ENCODE measurements at places on chromosomes 6 and 20.

DNA sequence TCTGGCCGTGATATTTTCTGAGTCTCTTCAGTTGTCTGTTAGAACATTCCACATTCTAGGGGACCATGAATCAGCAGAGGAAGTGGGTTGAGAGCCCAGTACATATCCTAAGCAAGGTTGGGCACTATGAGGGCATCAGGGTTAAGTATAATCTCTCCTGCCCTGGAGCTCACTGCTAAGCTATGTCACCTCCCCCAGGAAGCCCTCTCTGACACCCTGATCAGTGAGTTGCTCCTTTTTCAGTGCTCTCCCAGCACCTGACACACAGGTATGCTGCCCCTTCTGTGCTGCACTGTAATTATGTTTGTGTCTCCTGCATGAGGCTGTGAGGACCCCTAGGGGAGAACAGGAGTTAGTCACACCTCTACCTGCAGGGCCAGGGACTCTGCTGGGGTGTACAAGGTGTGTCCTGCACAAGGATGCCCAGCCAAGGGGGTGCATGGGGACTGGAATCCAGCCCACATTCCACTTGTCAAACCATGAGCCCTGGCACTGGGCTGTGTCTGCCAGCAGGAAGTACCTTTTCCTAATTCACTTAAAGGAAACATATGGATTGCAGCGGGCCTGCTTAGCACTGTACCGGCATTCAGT, 3.9 kb downstream of the RAB44 start:
- no peak for DNase-seq

DNA sequence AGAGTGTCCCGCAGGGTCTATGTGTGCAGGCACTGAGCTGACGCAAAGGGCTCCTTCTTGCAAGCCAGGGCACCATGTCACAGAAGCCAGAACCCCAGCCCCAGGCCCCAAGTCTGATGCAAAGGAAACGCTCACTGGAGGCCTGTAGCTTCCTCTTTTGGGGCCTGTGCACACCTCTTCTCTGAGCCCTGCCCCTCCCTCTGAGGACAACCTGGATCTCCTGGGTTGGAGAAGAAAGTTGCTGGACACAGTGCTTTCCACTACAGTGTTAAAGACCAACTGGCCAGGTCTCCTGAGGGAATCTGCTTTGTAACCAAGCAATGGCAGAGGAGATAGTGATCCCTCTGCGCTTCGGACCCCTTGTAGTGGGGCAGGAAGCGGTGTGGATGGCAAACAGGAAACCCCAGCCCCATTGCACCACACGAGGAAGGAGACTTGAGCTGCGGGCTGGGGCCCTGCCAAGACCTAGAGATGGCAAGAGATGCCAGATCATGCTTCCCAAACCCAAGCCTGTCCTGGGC, 90.0 kb downstream of the PRND start:
- no peak for DNase-seq

DNA sequence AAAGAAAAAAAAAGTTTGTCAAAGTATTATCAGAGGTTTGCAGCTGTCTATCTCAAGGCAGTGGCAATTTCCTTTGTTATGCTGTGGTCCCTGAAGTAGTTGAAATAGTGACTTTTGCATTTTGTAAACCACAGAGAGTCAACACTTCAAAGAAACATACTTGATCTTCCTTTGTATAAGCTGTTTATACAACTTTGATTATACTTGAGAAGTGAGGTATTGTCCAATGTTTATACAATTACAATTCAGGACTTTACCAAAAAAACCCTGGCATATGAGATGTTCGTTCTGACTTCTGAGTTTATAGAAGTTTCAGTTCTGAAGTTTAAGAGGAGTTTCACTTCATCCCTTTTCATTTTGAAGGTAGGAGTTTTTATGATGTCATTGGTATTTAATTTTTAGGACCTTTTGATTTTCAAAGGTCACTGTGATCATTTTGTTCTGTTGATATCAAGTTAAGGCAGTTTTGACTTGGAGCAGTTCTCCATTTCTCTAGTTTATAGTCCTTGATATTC, 4.0 kb downstream of the STK4 start:
- no peak for DNase-seq

DNA sequence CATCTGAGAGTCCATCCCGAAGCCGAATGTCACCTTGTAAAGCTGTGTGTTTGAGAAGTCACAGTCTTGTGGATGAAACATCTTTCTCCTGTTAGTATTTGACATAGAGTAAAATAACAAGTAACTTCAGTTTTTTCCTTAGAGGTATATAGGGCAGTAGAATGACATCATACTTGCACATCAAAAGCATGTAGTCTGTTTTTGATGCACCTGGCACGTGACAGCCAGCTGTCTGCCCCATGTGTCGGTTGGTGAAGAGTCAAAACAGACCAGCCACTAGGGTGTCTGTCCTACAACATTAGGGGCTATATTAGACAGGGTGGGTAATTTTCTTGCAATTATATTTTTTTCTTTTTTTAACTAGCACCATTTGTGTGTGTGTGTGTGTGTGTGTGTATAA, 70.2 kb downstream of the SNX9 start:
- DNase-seq = no peak

DNA sequence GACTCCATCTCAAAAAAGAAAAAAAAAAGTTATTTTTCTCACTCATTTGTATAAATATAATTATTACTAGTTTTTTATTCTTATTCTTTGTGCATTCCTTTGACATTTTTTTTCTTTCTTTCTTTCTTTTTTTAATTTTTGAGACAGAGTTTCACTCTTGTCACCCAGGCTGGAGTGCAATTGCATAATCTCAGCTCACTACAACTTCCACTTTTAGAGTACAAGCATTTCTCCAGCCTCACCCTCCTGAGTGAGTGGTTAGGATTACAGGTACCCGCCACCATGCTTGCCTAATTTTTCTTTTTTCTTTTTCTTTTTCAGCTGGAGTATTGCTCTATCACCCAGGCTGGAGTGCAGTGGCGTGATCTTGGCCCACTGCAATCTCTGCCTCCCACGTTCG, 51.4 kb upstream of the JARID2 start:
- DNase-seq = no peak

DNA sequence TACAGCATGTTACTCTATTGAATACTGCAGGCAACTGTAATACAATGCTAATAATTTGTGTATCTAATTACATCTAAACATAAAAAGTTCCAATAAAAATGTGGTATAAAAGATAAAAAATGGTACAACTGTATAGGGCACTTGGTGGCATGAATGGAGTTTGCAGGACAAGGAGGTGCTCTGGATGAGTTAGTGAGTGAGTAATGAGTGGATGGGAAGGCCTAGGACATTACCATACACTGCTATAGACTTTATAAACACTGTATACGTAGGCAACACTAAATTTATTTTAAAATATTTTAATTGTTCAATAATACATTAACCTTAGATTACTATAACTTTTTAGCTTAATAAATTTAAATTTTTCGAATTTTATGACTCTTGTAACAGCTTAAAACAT, 579.6 kb upstream of the MAN1A1 start:
- DNase-seq = no peak

- no peak for DNase-seq
These were observed 269.5 kb upstream of the CITED2 start for GRCh38 chr6:139643986-139644385.

DNA sequence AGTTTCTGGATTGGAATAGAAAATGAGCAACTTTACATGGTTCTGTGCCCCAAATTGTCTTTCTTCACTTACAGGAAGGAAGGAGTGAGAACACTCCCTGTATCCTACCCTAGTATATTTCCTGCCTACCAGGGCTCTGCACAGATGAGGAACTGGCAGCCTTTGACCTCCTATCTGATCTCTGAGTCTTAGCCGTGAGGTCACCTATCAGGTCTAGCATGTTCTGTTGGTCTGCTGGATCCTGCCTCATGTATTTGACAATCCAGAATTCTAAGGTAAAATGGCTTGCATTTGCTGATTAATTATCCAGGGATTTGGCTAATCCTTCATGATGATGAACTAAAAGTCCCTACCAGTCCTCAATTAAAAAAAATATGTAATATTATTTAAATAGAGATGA, 35.0 kb upstream of the TRAM2 start:
- no peak for DNase-seq

- DNase-seq = no peak
These were observed 67.8 kb downstream of the ENPP1 start for GRCh38 chr6:131875647-131876046.

- DNase-seq = no peak
These were observed 87.1 kb downstream of the PREX1 start for GRCh38 chr20:48740712-48741111.

GRCh38 chr20:52533401-52533800, 341.8 kb upstream of the ZFP64 start:
- no peak for DNase-seq

DNA sequence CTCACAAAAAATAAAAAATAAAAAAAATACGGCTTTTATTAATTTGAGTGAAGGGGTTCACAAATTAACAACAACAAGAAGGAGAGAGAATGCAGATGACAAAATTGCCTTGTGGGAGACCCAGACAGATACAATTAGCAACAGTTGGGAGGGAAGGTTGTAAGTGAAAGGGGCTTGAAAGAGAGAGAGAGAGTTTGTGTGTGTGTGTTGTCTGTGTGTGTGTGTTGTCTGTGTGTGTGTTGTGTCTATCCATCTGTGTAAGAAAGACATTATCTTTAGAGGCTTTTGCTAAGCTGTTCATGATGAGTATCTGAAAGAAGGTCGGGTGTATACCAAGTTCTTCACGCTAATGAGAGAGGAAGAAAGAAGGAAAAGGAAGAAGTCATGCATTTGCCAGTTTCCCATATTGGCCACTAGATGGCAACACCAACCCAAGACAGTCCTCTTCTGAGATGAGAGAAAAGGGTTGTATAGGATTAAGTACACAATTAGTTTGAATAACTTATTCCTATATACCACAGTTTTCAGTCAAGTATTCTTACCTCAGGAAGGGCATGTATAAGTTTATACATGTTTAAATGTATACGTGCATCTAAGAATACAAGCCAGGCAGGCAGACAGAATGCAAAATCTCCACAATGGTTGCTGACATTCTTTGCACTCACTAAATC, 63.7 kb upstream of the CD2AP start:
- peak; percentile 37 for DNase-seq

- DNase-seq = no peak
These were observed at the start of gene ZNF341 for GRCh38 chr20:33731693-33732165. TSS of gene ZNF341 (plus strand) at chr20:33731996. CDS start at chr20:33732022, 26 bp downstream.

- DNase-seq = no peak
These were observed 83.8 kb downstream of the GCLC start for GRCh38 chr6:53461041-53461656.

- DNase-seq = no peak
These were observed 631 bp downstream of the ULBP2 start for GRCh38 chr6:149942461-149942829.

GRCh38 chr6:121506761-121507754, 71.6 kb downstream of the GJA1 start:
- no peak for DNase-seq

GRCh38 chr6:71410164-71410566, 121.6 kb downstream of the OGFRL1 start:
- DNase-seq = no peak

DNA sequence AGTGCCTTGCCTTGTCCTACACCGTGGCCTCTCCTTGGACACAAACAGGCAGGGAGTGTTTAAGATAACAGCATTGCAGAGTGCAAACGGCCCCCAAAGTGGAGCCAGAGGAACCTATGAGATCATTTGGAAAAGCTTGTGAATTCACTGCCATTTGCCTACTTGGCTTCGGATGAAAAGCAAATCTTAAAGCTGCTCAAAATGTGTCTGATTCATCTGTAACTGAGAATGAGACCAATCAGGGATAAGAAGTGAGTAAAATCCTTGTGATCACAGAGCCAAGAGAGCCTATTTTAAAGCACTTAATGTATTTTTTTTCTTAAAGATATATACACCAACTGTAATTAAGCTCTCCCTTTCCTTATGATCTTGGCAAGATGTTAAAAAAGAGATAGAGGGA, 65.7 kb upstream of the BACH2 start:
- no peak for DNase-seq

DNA sequence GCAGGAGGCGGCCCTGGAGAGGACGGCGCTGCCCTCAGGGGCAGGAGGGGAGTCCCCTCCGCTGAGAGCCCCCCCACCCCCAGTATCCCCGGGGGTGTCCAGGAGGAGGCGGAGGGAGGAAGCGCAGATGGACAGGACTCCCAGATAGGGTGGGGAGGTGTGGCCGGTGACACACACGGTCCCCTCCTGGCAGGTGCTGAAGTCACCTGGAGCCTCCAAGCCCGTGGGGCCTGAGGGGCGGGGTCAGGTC, 1.4 kb downstream of the STMN3 start:
- DNase-seq = no peak

DNA sequence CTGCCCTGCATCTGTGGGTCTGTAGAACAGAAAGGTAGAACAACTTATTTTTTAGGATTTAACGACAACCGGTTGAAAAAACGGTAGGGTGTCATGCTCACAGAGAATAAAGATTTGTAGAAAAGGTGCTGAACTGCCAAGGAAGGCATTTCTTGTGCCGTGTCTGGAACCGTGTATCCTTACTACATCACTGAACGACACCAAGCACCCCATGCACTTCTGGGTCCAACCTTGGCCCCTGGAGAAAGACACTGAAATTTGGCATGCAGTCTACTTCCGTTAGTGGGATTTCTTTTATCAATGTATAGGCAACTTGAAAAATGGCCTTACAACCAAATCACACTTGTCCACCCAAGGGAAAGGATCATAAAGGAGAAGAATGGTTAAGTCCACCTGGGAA, 145.5 kb downstream of the ZMYND8 start:
- no peak for DNase-seq

DNA sequence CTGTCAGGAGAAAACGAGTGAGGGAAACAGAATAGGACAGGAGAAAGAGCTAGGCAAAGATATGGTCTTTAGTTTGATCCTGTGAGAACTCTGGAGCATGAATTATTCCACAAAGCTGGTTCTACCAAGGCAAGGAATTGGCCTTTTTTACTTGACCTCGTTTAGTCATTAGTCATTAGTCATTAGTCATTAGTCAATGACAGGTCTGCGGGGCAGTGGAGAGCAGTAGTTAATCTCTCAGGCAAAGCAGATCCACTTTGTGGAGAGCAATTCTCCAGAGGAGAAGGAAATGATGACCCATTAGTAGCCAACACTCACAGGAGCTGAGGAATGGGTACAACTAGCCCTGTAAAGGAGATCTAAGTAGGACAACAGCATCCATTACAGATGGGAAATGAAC, 22.0 kb upstream of the ABCC10 start:
- no peak for DNase-seq

Data from HFF-Myc (cell line).